ENCODE measurements at places on chromosomes 6 and 20. TPM values are rescaled to one million over a fixed set of nuclear protein-coding genes. Genes with fewer than 3 reads are reported as not detected.
A peak's percentile ranks its signal among the peaks of the same experiment; 100 is the strongest.

Gene GPX5
- total RNA-seq: not detected

Gene AKAP7
- total RNA-seq: 24.3 TPM

Gene OR12D3
- total RNA-seq: not detected

Gene NKX2-2
- total RNA-seq: not detected

Gene AIF1
- total RNA-seq: 1.5 TPM

Gene OLIG3
- total RNA-seq: not detected

Gene FAM162B
- 0.59 TPM for total RNA-seq

GRCh38 chr6:92468066-92468465 is 951.3 kb downstream of the EPHA7 start:
- H3K4me3 ChIP-seq: no peak overlapping the region
- H3K27ac ChIP-seq: no peak overlapping the region
- H3K36me3 ChIP-seq: no peaks in the 10 kb centered on the region
- H3K27me3 ChIP-seq: no peaks in the 10 kb centered on the region
- no peak for DNase-seq
- no peaks in the 10 kb centered on the region for H3K4me1 ChIP-seq

GRCh38 chr6:127554435-127555006 is 22.5 kb upstream of the C6orf58 start:
- H3K27me3 ChIP-seq: no peaks in the 10 kb centered on the region
- H3K4me1 ChIP-seq: no peaks in the 10 kb centered on the region
- H3K4me3 ChIP-seq: no peak overlapping the region
- no peaks in the 10 kb centered on the region for H3K36me3 ChIP-seq

- no peaks in the 10 kb centered on the region for H3K4me1 ChIP-seq
- peak overlapping the region; percentile 54 for H3K27ac ChIP-seq
- no peak overlapping the region for H3K4me3 ChIP-seq
- H3K36me3 ChIP-seq: no peaks in the 10 kb centered on the region
- DNase-seq: no peak
- no peaks in the 10 kb centered on the region for H3K27me3 ChIP-seq
Observed at GRCh38 chr20:910870-911770, 5.0 kb downstream of the ANGPT4 start.

GRCh38 chr20:19690462-19690861 is 67.6 kb upstream of the RIN2 start:
- DNase-seq: no peak
- no peak overlapping the region for H3K27ac ChIP-seq
- no peaks in the 10 kb centered on the region for H3K4me1 ChIP-seq

DNA sequence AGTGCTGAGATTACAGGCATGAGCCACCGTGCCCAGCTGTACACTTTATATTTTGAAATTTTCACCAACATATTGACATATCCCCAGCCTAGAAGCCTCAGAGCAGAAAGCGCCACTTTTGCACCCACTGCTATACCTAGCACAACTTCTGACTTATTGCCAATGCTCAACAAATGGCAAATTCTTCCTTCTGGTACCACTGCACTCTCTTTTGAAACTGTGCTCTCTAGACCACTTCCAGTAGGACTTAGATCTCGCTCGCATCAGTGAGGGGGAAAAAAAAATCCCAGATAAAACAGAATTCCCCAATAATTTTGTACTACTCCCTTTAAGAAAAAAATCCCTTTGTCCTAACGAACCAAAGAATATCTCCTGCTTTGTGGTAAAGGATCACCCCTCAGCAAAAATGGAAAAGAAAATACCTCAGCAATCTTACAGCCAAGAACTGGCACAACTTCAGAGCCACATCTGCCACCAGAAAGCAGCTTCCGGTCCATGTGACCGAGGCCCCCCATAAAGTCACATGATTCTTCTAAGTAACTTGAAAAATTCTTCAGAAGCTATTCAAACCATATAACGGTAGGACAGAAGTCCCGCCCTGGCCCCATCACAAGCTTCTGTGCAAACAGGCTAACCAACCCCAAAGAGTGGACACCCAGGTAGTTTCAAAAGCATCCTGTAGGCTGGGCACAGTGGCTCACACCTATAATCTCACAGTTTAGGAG is 18.5 kb upstream of the IL17F start:
- H3K27me3 ChIP-seq: no peaks in the 10 kb centered on the region
- no peak for DNase-seq
- H3K4me3 ChIP-seq: no peak overlapping the region
- H3K36me3 ChIP-seq: no peaks in the 10 kb centered on the region
- no peaks in the 10 kb centered on the region for H3K4me1 ChIP-seq

DNA sequence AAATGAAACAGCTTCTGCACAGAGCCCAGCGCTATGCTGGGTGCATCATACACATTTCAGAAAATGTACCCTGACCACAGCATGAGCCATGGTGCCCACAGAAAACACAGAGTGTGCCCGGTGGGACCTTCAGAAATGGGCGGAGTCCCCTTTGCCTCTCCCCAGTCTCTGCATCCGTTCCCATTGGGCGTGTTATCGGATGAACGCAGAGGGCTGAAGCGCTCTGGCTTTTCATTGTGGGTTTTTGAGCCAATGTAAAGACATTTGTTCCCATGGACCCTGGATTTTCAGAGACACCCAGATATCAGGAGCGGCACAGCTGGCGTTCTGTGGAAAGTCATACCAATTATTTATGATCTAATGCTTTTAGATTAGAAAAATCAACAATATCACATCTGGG is 99.8 kb downstream of the DACT2 start:
- no peaks in the 10 kb centered on the region for H3K4me1 ChIP-seq
- H3K4me3 ChIP-seq: no peak overlapping the region
- no peaks in the 10 kb centered on the region for H3K36me3 ChIP-seq
- DNase-seq: no peak
- no peak overlapping the region for H3K27ac ChIP-seq

DNA sequence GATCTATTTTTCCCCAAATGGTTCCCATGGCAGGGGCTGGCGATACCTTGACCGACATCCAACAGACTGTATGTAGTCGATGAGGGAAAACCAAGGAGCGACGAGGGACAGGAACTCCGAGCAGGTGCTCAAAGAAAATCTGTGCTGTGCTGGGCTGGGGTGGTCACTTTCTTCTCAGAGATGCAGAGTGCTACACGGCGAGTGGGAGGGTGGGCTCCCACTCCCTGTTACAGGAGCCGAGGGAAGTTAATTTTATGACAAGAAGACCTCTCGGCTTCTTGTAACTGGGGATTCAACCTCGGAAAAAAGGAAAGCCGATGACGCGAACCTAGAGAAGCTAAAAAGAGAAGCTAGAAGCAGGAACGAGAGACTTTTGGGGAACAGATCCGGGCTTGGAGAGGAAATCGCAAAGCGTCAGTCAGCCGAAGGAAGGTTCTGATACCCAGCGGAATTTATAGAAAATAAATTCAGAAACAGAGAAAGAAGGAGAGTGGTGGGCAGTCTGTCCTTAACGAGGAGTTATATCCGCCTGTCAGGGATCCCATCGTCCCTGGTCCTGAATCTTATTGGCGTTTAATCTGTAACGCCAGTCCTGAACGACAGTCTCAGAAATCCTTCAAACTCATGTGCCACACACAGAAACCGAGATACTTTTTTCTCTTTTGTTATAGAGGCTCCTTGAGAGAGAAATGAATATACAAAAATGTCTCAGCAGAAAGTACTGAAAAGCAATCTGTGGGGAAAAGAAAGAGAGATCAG is 84.6 kb upstream of the ZNF322 start:
- H3K27ac ChIP-seq: no peak overlapping the region
- H3K4me1 ChIP-seq: no peaks in the 10 kb centered on the region
- H3K27me3 ChIP-seq: no peaks in the 10 kb centered on the region
- no peak for DNase-seq

DNA sequence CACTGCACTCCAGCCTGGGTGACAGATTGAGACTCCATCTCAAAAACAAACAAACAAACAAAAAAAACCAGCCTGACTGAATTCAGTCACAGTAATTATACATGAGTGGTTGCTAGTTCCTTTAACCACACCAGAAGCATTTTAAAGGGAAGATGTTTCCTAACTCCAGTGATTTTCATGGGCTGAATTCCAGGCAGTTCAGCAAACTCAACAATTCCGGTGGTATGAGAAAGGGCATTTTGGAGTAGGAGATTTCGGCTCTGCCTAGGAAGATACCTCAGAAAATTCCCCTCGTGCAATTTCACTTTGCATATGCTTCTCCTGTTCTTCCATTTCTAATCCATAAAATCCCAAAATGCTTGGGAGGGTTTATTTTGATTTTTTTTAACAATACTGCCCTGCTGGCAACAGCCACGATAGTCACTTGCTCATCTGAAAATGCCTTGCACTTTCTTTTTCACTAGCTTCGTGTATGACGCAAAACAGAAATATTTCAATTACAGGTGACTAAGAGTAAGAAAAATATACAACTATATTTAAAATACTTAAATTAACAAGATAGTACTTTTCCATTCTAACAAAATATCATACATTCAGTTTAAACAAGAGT is 48.3 kb upstream of the IPCEF1 start:
- DNase-seq: no peak
- H3K27me3 ChIP-seq: no peaks in the 10 kb centered on the region
- no peaks in the 10 kb centered on the region for H3K4me1 ChIP-seq
- peak overlapping the region; percentile 32 for H3K27ac ChIP-seq
- no peak overlapping the region for H3K4me3 ChIP-seq

DNA sequence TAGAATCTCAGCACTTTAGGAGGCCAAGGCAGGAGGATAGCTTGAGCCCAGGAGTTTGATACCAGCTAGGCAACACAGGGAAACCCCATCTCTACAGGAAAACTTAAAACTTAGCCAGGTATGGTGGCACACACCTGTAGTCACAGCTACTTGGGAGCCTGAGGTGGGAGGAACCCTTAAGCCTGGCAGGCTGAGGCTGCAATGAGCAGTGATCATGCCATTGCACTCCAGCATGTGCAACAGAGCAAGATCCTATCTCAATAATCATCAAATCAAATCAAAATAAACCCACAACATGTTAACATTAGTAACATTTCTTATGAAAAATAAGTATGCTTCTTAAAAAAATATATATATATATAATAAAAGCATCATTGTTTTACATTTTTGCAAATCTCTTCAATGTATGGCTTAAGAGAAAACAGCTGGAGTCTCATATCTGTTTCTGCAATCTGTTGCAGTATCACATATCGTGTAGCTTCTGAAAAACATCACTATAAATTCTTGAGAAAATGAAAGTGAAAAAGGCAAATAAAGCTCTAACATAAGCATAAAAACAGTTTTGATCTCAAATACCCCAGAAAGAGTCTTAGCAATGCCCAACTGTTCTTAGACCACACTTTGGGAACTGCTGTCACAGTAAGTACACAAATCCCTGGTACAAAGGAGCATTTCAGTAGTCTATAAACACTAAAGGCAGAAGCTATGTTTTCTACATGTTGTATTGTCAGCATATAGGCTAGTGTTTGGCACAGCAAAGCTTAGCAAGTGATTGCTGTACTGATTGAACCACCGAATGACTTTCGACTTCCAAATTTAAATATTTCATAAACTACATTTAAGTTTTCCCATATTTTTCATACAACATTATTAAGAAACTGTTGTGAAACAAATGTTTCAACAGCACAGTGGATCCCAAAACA is 8.0 kb downstream of the MMUT start:
- no peak overlapping the region for H3K27ac ChIP-seq
- H3K36me3 ChIP-seq: no peaks in the 10 kb centered on the region
- DNase-seq: no peak
- no peak overlapping the region for H3K4me3 ChIP-seq

GRCh38 chr20:25285856-25286798 is 38.2 kb downstream of the PYGB start:
- no peak overlapping the region for H3K4me3 ChIP-seq
- DNase-seq: peak; percentile 9
- no peaks in the 10 kb centered on the region for H3K27me3 ChIP-seq
- no peaks in the 10 kb centered on the region for H3K4me1 ChIP-seq
- no peak overlapping the region for H3K27ac ChIP-seq

- DNase-seq: no peak
- H3K27ac ChIP-seq: no peak overlapping the region
- no peaks in the 10 kb centered on the region for H3K36me3 ChIP-seq
- no peaks in the 10 kb centered on the region for H3K27me3 ChIP-seq
Observed at GRCh38 chr20:38499366-38499765, 26.7 kb downstream of the RALGAPB start.

GRCh38 chr6:157274471-157275226 is 48.7 kb downstream of the TMEM242 start:
- H3K4me3 ChIP-seq: peak overlapping the region; percentile 44
- peak; percentile 57 for DNase-seq
- no peaks in the 10 kb centered on the region for H3K27me3 ChIP-seq
- H3K27ac ChIP-seq: peak overlapping the region; percentile 87
- no peaks in the 10 kb centered on the region for H3K36me3 ChIP-seq

DNA sequence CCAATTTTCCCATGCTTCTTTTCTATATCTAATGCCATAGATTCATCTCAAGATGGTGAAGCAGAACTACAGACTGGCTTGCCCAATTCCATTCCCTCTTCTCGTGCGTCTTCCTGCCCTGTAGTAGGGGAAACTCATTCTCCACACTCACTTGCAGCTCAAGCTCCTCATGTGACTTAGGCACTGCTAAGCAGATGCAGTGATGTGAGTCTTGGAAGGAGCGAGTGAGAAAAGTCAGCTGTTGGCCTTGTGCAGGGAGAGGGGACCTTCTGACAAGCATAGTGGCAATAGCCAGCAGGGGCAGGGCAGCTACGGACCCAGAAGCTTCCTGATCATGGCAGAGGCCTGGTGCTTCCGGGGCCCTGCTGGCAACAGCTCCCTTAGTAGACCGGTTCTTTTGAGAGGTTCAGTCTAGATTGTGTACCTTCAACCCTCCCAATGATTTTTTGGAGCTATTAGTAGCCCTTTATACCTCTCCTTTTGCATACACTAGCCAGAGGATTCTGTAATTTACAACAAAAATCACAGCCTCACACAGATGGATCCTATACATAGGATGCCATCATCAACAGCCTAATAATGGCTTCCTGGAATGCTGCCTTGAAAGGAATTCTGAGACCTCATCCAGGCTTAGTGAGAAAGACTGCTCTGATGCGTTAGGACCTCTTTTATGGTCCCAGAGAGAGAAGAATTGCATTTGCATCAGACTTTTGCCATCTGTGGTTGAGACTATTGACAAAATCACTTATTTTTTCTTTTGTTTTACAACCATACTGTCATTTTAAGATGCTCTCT is 121.5 kb upstream of the RIPOR2 start:
- H3K4me1 ChIP-seq: peaks cover 10% of the 10 kb centered on the region
- H3K27me3 ChIP-seq: no peaks in the 10 kb centered on the region
- no peak for DNase-seq

GRCh38 chr20:51579137-51579536 is 36.6 kb upstream of the NFATC2 start:
- no peak for DNase-seq
- H3K4me3 ChIP-seq: no peak overlapping the region
- no peaks in the 10 kb centered on the region for H3K4me1 ChIP-seq
- H3K27me3 ChIP-seq: no peaks in the 10 kb centered on the region
- H3K27ac ChIP-seq: no peak overlapping the region

- no peak overlapping the region for H3K4me3 ChIP-seq
- no peak overlapping the region for H3K27ac ChIP-seq
- no peaks in the 10 kb centered on the region for H3K36me3 ChIP-seq
- H3K27me3 ChIP-seq: no peaks in the 10 kb centered on the region
- DNase-seq: no peak
Observed at GRCh38 chr6:21508753-21509152, 84.8 kb upstream of the SOX4 start.

GRCh38 chr20:17306427-17306826 is 79.6 kb downstream of the PCSK2 start:
- H3K27me3 ChIP-seq: no peaks in the 10 kb centered on the region
- DNase-seq: no peak
- H3K4me3 ChIP-seq: no peak overlapping the region

GRCh38 chr20:48198929-48199451 is 413.7 kb upstream of the SULF2 start:
- no peaks in the 10 kb centered on the region for H3K36me3 ChIP-seq
- H3K4me3 ChIP-seq: no peak overlapping the region
- H3K27ac ChIP-seq: peak overlapping the region; percentile 71
- peaks cover 4% of the 10 kb centered on the region for H3K4me1 ChIP-seq

Data from uterus (tissue), 4 donors.